ENCODE measurements at places on chromosomes 11 and 22. TPM values are rescaled to one million over a fixed set of nuclear protein-coding genes. Genes with fewer than 3 reads are reported as not detected.

The EMID1 gene
- polyA plus RNA-seq: not detected

The OR5B21 gene
- not detected for polyA plus RNA-seq

The TEAD1 gene
- polyA plus RNA-seq: 14.4 TPM

The OR52I1 gene
- not detected for polyA plus RNA-seq

The OR51I1 gene
- not detected for polyA plus RNA-seq

The ZNF280A gene
- polyA plus RNA-seq: not detected

The TRIM51 gene
- polyA plus RNA-seq: not detected

The ANO1 gene
- polyA plus RNA-seq: 6.1 TPM

The TMPRSS13 gene
- polyA plus RNA-seq: 0.03 TPM

The C22orf31 gene
- polyA plus RNA-seq: not detected

The SLC22A8 gene
- polyA plus RNA-seq: not detected

The MAPK8IP2 gene
- 0.23 TPM for polyA plus RNA-seq

The ROM1 gene
- polyA plus RNA-seq: 5.3 TPM

The CRYAB gene
- polyA plus RNA-seq: 11,485 TPM

The MMP1 gene
- polyA plus RNA-seq: 0.46 TPM
